ENCODE measurements at places on chromosomes 1 and 21. TPM values are rescaled to one million over a fixed set of nuclear protein-coding genes. Genes with fewer than 3 reads are reported as not detected.

Gene ALX3
- total RNA-seq = not detected

Gene ETV3L
- not detected for total RNA-seq

Gene NCAM2
- total RNA-seq = not detected

Gene MNDA
- not detected for total RNA-seq

Gene CLCA1
- total RNA-seq = not detected

Gene SLC45A3
- total RNA-seq = 0.18 TPM

Gene P3H1
- 43.3 TPM for total RNA-seq

Gene GPR25
- not detected for total RNA-seq

Gene BCAR3
- 3.1 TPM for total RNA-seq

Gene KIF2C
- total RNA-seq = 105 TPM

Gene CR1L
- not detected for total RNA-seq

Gene FCRL1
- not detected for total RNA-seq

Gene FMO5
- total RNA-seq = 0.73 TPM

Gene ERG
- total RNA-seq = not detected

Gene EPHA2
- not detected for total RNA-seq

Gene BMP8B
- total RNA-seq = 0.65 TPM

Gene MCOLN3
- 2.4 TPM for total RNA-seq

Gene WNT4
- total RNA-seq = not detected
